HepG2 (cell line): ENCODE measurements at places on chromosomes 11 and 22. TPM values are rescaled to one million over a fixed set of nuclear protein-coding genes. Genes with fewer than 3 reads are reported as not detected.

Gene NOX4
- not detected in 2 replicates for total RNA-seq

Gene KRTAP5-2
- not detected in 2 replicates for total RNA-seq

DNA sequence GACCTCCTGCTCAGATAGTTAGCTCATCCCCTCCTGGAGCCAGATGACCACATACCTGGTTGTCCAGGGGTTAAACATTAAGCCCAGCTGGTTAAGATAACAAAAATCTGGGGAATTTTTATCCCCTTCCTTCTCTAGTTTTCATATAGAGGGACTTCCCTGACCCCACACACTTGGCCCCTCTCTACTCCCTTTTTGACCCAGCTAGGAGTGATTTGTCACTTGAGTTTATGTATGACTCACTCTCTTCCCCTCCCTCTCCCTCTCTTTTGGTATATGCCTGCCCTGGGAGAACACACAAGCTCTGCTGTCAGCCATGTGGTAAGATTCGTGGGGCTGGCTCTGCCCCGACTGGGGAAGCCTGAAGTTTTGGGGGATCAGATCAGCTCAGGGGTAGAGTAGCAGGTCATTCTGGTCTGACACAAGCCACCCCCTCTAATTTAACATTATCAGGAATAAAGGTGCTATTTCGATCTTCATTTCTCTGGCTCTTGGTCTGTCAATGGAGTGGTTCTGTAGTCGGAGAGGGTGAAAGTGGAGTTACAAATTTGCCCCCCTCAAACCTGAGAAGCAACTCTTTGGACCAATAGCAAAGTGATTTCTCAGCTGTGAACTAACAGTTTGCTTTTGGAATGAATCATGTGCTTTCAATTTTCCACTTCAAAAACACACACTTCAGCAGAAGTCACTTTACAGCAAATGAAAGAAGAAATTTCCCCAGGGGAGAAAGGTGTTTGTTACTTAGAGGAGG lies 415.3 kb upstream of the CADM1 start:
- no peak overlapping the region for H3K4me3 ChIP-seq
- DNase-seq, result no peak
- no peak overlapping the region for H3K27ac ChIP-seq
- no peaks in the 10 kb centered on the region for H3K36me3 ChIP-seq
- H3K27me3 ChIP-seq, result peaks cover 3% of the 10 kb centered on the region; the same call in 1 of the 3 replicates
- no peaks in the 10 kb centered on the region for H3K4me1 ChIP-seq

DNA sequence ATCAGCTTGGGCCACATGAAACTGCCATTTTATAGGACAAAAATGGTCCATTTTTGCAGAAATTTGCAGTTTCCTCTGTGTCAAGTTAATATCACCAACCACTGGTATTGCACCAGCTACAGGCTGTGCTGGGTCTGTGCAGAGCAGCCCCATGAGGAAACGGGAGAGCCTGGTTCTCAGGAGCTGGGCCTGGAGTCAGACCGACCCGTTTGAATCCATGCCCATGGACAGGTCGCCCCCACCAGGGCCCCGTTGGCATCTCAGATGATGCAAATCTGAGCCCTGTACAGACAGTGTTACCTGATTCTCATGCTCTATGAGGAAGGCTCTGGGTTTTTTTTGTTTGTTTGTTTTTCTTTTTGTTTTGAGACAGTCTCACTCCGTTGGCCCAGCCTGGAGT lies 9.8 kb upstream of the SEC14L6 start:
- H3K4me3 ChIP-seq, result no peak overlapping the region
- no peak overlapping the region for H3K27ac ChIP-seq
- H3K27me3 ChIP-seq, result no peaks in the 10 kb centered on the region
- peaks cover 21% of the 10 kb centered on the region for H3K4me1 ChIP-seq
- no peak for DNase-seq
- H3K36me3 ChIP-seq, result no peaks in the 10 kb centered on the region

GRCh38 chr22:34760276-34761008 lies 305.5 kb upstream of the ISX start:
- no peak overlapping the region for H3K4me3 ChIP-seq
- no peaks in the 10 kb centered on the region for H3K4me1 ChIP-seq
- H3K27ac ChIP-seq, result no peak overlapping the region
- no peaks in the 10 kb centered on the region for H3K27me3 ChIP-seq
- no peak for DNase-seq

- H3K4me1 ChIP-seq, result no peaks in the 10 kb centered on the region
- H3K27ac ChIP-seq, result no peak overlapping the region
- no peak overlapping the region for H3K4me3 ChIP-seq
These were observed 76.3 kb downstream of the BUD13 start for GRCh38 chr11:116696381-116696941.

DNA sequence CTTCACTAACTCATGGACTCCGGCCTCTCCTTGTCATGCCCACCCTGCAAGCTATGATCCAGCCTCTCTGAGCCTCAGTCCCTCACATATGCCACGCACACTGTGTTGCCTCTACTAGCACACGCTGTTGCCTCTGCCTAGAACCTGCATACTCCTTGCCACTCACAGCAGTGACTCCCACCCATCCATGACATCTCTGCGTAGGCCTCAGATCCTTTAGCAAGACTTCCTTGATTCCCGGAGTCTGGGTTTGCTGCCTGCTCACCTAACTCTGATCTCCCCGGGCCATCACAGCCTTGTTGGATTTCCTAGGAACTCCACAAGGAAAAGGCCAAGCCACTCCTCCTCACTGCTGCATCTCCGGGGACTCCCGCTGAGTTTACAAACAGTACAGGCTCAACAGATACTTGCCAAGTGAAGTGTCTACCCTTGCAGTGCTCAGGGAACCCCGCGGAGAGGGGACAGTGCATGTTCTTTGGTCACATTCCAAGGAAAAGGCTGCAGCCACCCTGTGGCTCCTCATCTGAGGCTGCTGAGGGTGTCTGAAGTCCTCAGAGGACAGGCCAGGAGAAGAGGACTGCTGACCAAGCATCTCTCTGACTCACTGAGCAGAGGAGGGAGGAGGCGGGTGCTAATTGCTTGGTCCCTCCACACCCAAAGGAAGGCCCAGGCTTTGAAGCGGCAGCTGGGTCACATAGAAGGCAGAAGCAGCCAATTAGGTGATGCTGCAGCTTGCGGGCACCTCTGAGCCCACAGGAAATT lies 42.4 kb upstream of the NAV2 start:
- no peak for DNase-seq
- no peak overlapping the region for H3K27ac ChIP-seq
